ENCODE measurements at places on chromosomes 1 and 21.

- no peak for DNase-seq
Measured at GRCh38 chr1:152024223-152024622, 12.6 kb downstream of the S100A11 start.

- no peak for DNase-seq
Measured at GRCh38 chr21:29166853-29167252, 36.4 kb downstream of the MAP3K7CL start.

GRCh38 chr1:211355873-211356272 is 29.2 kb downstream of the TRAF5 start:
- DNase-seq: no peak

GRCh38 chr1:26142159-26142558 is 16.7 kb upstream of the FAM110D start:
- no peak for DNase-seq

GRCh38 chr1:27257155-27257554 is 22.7 kb downstream of the WDTC1 start:
- no peak for DNase-seq

DNA sequence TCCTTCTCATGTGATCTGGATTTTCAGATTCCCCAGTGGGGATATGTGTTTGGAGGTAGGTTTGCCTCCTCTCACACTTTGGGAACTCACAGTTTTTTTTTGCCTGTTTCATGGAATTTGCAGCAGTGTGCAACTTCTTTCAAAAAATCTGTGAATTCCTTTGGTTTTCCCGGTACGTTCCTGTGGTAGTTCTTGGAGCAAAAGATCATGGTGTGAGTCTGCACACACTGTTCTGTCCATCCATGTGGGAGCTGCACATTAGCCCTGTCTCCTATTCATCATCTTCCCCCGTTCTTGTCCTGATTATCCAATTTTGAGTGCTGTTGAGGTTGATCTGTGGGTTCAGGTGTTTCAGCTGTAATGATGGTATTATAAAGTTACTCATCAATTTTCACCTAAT is 30.3 kb upstream of the TACSTD2 start:
- no peak for DNase-seq

DNA sequence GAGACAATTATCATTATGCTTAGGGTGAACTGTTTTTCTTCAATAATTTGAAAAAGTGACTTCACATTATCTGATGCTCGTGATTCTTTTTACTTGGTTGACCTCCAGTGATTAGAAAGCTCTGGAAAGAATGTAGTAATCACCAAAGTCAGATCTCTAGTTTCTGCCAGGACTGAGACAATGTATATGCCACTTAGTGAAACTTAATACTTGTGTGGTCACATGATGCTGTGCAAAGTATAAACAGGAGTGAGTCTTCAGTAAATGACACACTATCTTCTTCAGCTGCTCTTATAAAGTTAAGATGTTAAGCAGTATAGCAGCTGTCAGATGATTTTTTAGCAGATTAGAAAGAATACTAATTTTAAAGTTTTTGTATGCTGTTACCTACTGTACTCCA is 17.2 kb downstream of the VCAM1 start:
- DNase-seq: no peak

DNA sequence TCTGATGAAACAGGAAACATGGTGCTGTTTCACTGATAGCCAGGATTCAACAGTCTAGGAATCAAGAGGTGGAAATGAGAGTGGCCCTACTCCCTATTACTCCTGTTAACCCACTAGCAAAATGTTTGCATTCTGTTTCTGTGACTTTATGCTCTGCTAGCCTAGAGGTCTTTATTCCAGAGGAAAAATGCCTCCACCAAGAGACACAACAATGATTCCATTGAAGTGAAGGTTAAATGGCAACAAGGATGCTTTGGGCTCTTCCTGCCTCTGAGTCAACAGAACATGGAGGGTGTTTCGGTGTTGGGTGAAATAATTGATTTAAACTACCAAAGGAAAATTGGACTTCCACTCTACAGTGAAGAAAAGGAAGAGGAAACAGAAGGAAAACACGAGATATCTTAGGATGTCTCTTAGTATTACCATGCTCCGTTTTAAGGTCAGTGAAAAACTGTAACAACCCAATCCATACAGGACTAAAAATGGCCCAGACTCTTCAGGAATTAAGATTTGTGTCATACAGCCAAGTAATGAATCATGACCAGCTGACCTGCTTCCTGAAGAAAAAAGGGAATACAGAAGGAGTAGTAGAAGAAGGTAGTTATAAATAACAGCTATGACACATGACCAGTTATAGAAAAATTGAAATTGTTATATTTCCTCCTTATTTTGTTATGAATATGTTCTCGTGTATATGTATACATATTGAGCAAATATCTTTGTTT is 1237.8 kb downstream of the NCAM2 start:
- DNase-seq: no peak

- peak; percentile 69 for DNase-seq
Measured at GRCh38 chr1:234725177-234726132, 115.5 kb upstream of the IRF2BP2 start.
